Lung (tissue), 17 donors: ENCODE measurements at places on chromosomes 6 and 20. TPM values are rescaled to one million over a fixed set of nuclear protein-coding genes. Genes with fewer than 3 reads are reported as not detected.

DNA sequence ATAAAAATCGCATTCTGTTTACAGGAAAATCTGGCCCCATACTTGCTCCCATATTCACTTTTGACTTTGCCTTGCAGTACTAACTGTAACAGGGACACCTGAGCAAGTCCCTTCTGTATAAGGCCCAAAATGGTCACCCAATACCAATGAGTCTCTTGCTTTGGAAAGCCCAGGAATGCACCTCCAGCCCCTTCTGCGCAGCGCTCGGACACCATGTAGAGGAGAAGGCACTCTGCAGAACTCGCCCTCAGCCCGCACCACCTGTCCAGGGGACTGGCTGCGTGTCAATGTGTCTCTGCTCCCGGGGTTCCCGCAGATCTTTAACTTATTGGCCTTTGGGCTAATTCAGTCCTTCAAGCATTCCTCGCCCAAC is 746 bp upstream of the PRND start:
- H3K27me3 ChIP-seq: no peaks in the 10 kb centered on the region
- H3K36me3 ChIP-seq: no peaks in the 10 kb centered on the region
- peaks cover 12% of the 10 kb centered on the region for H3K4me1 ChIP-seq
- DNase-seq: no peak
- no peak overlapping the region for H3K4me3 ChIP-seq

- no peak overlapping the region for H3K4me3 ChIP-seq
- no peaks in the 10 kb centered on the region for H3K36me3 ChIP-seq
- no peak overlapping the region for H3K27ac ChIP-seq
- H3K27me3 ChIP-seq: no peaks in the 10 kb centered on the region
- H3K4me1 ChIP-seq: peaks cover 4% of the 10 kb centered on the region
These were observed 20.1 kb upstream of the EMILIN3 start for GRCh38 chr20:41386502-41387427.

DNA sequence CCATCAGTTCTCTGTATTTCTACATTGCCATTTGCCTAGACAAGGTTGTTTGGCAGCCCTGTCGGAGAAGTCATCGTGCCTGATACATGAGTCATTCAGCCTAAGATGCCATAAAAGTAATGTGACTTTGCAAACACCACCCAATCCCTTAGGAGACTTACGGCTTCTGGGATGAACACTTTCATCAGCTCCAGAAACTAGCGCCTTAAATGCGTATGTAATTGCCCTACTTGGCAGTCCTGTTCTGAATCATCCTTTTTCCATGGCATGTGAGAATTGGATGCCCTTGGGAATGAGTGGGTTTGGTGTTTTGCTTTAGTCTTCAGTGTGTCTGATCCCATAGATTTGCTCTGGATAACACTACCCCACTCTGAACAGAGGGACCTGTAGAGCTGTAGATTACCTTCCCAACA is 158.5 kb downstream of the SASH1 start:
- no peak for DNase-seq
- H3K27me3 ChIP-seq: no peaks in the 10 kb centered on the region
- H3K4me1 ChIP-seq: peaks cover 9% of the 10 kb centered on the region
- H3K27ac ChIP-seq: no peak overlapping the region

GRCh38 chr6:107173779-107174178 is 58.5 kb upstream of the BEND3 start:
- no peaks in the 10 kb centered on the region for H3K36me3 ChIP-seq
- no peak overlapping the region for H3K27ac ChIP-seq
- H3K4me1 ChIP-seq: no peaks in the 10 kb centered on the region
- no peak for DNase-seq

DNA sequence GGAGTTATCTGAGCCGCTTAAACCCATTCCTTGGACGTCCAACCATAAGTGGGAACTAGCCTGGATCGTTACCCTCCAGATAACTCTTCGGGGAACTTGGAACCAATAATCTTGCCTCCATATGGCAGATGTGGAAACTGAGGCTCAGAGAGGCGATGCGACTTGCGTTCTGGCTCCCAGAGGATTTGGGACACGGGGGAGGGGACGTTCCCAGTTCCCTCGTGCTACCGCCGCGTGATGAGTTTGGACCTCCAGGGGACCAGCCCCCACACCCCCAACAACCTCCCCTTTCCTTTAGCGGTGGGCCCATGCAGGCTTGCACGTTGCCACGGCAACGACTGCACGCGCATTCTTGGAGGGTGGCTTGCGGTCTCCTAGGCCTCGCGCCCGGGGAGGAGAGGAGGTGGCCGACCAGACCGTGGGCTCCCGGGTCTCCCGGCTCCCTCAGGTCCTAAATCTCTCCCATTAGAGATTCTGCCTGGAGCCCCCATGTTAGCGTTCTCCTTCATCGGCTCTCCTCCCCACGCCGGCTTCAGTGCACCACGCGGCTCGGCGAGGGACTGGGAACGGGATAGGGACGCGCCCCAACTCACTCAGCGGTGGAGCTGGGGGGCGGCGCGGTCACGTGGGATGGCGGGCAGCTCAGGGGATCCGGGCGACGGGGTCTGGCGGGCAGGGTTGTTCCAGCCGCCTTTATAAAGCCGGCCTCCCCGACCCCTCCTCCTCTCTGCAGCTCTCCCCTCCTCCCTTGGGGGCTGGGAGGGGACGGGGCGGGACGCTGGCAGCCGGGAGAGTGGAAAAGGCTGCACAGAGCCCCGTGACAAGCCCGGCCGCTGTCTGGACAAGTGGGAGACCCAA is at the start of gene PLTP:
TSS of gene PLTP (minus strand) at position 670 of the 858 bp plus-strand sequence. CDS start 703 bp downstream, outside the sequence.
- no peaks in the 10 kb centered on the region for H3K4me1 ChIP-seq
- DNase-seq: peak; percentile 89
- H3K27me3 ChIP-seq: no peaks in the 10 kb centered on the region
- peak within 1 kb of the TSS; percentile 40 for H3K4me3 ChIP-seq

DNA sequence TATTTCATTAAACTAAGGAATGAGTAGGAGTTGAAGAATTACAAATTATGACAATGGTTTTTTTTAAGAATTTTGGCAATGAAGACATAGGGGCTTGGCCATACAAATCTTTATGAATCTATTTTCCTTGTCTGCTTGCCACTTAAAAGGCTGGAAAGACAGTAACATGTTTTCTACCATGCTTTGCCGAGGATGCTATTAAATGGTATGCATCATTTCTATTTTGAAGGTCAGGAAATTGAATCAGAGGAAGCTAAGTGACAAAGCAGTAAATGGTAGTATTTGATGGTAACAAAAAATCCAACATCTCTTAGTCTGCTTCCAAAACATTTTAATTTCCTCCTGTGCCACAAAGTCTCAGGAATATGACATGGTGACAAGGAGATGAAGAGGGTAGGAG is 287.2 kb downstream of the RFPL4B start:
- H3K36me3 ChIP-seq: no peaks in the 10 kb centered on the region
- no peak for DNase-seq
- no peak overlapping the region for H3K4me3 ChIP-seq
- H3K27me3 ChIP-seq: no peaks in the 10 kb centered on the region

GRCh38 chr6:110201151-110201884 is 21.1 kb downstream of the CDC40 start:
- H3K27me3 ChIP-seq: no peaks in the 10 kb centered on the region
- H3K36me3 ChIP-seq: no peaks in the 10 kb centered on the region
- H3K4me1 ChIP-seq: no peaks in the 10 kb centered on the region
- H3K27ac ChIP-seq: no peak overlapping the region

GRCh38 chr20:13708234-13708633 is 69.5 kb upstream of the TASP1 start:
- no peak overlapping the region for H3K4me3 ChIP-seq
- no peaks in the 10 kb centered on the region for H3K4me1 ChIP-seq
- no peaks in the 10 kb centered on the region for H3K27me3 ChIP-seq
- DNase-seq: no peak

- H3K36me3 ChIP-seq: no peaks in the 10 kb centered on the region
- H3K4me1 ChIP-seq: peaks cover 12% of the 10 kb centered on the region
- no peaks in the 10 kb centered on the region for H3K27me3 ChIP-seq
- no peak overlapping the region for H3K4me3 ChIP-seq
These were observed 72.2 kb downstream of the UST start for GRCh38 chr6:148818939-148819575.

DNA sequence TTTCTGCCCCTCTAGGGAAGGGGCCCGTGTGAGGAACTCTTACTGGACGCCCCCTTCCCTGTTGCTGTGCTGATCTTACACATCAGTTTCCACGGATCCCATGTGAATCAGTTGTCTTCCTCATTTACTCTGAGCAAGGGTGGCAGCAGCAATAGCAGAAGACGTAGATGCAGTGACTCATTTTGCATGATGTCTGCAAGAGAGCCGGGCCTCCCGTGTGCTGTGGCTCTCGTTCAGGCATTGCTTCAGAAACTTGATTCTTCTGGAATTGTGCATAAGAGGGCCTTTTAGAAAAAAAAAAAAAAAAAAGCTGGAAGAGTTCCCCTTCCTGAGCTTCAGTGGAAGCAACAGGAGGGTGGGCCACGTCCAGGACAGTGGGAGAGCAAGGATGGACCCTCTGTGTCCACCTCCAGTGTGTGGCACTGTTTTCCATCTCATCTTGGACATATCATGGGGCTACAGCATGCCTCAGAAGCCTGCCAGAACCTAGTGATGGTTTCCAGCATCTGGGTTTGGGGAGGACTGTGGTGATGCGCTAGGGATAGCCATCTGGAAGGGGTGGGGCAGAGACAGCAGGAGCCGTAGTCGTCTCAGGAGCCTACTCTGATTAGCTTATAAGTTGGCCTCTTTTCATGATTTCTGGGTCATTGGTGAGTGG is 62.1 kb downstream of the FOXO3 start:
- peak overlapping the region; percentile 21 for H3K27ac ChIP-seq
- H3K4me1 ChIP-seq: peaks cover 11% of the 10 kb centered on the region
- no peak overlapping the region for H3K4me3 ChIP-seq
- no peak for DNase-seq

- no peaks in the 10 kb centered on the region for H3K27me3 ChIP-seq
- H3K4me1 ChIP-seq: peaks cover 4% of the 10 kb centered on the region
- no peak overlapping the region for H3K4me3 ChIP-seq
- no peak overlapping the region for H3K27ac ChIP-seq
These were observed 103.7 kb downstream of the TOX2 start for GRCh38 chr20:44018259-44018941.

DNA sequence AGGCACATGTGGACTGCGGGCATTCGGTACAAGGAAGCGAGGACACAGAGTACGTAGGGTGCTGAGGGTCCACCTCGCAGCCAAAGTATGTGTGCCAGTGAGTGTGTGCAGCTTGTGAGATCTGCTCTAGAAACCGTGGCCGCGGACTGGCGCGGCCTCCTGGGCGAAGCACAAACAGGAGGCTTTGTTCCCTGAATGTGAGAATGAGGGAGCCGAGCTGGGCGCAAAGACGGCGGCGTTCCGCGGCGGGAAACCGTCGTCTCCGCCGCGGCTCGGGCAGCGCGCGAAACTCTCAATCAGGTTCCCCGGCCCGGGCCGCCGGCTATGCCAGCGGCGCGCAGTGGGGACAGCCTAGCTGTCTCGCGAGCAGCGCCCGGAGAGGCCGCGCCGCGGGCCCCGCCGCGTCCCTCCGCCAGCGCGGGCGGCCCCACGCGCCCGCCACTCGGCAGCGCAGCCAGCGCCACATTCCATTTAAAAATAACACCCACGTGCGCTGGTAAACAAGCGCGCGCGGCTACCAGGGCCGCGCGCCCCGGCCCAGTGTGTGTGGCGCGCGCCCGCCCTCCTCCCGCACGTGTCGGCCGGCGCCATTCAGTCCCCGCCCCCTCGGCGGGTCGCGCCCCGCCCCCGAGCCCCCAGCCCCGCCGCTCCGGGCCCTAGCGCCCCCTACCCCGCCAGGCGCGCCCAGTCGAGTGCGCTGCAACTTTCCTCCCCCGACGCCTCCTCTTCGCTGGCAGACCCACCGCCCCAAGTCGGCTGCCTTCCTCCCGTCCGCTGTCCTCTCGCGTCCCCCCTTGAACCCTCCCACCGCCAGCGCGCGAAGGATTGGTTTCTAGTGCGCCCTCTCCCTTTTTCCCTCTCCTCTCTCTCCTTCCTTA is 3.0 kb upstream of the FOXO3 start:
- H3K4me1 ChIP-seq: peaks cover 9% of the 10 kb centered on the region
- H3K27me3 ChIP-seq: no peaks in the 10 kb centered on the region
- peak; percentile 75 for DNase-seq
- peak overlapping the region; percentile 61 for H3K4me3 ChIP-seq

DNA sequence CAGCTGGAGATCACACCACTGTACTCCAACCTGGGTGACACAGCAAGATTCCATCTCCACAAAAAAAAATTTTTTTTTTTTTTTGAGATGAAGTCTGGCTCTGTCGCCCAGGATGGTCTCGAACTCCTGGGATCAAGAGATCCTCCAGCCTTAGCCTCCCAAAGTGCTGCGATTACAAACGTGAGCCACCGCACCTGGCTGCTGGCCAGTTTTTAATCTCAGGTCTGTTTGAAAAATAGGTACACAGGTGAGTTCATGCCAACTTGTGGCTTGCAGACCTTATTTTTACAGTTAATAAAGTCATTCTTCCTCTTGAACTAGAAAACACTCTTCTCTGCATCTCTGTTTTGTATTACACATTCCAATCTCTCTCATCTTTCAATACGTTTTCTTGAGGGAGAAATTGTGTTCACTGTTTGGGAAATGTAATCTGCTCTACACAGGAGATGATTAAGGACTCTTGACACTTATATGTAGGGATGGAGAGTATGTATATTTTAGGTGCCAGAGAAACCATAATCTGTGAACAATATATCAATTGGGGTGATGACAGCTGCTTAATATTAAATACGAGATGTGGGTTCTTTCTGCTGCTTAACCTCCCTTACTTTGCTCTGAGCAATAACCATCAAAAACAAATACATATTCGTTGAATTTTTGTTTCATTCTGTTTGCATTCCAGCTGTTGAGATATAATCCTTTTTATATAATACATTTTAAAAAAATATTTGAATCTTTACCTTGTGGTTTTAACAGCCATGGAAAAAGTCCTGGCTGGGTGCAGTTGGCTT is 17.7 kb upstream of the RIPOR3 start:
- no peak for DNase-seq
- no peaks in the 10 kb centered on the region for H3K36me3 ChIP-seq
- no peaks in the 10 kb centered on the region for H3K27me3 ChIP-seq
- no peak overlapping the region for H3K4me3 ChIP-seq

DNA sequence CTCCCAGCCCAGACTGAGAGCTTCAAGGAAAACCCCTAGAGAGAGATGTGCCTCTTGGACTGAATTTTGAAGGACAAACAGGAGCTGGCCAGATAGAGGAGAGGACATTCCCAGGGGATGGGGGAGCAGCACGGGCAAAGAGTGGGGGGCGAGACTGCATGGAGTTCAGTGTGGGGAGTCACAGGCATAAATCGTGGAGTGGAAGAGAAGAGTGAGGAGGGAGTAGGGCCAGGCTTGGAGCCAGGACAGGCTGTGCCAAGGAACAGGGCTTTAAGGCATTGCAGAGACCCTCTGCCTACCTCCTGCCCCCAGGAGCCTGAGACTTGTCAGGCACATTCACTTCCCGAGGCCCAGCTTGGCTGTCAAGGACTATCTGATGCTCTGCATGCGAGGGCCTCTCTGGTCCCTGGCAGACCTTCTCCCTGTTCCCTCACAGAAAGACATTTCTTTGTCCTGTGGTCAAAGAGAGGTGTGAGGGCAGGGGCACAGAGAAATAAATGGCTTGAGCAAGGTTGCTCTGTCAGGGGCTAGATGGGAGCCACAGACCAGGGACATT is 5.2 kb upstream of the SLC22A7 start:
- no peaks in the 10 kb centered on the region for H3K27me3 ChIP-seq
- H3K27ac ChIP-seq: no peak overlapping the region
- H3K36me3 ChIP-seq: no peaks in the 10 kb centered on the region
- no peak for DNase-seq
- no peak overlapping the region for H3K4me3 ChIP-seq

- H3K27ac ChIP-seq: no peak overlapping the region
- peaks cover 7% of the 10 kb centered on the region for H3K4me1 ChIP-seq
- peaks cover 37% of the 10 kb centered on the region for H3K36me3 ChIP-seq
These were observed 14.4 kb downstream of the CCDC167 start for GRCh38 chr6:37485291-37485702.

OPN5 gene
- total RNA-seq: 0.12 TPM

TBXT gene
- not detected for total RNA-seq

FNDC11 gene
- 2.6 TPM for total RNA-seq

RAET1G gene
- total RNA-seq: 1.4 TPM

LRRN4 gene
- total RNA-seq: 20.1 TPM

OR2H2 gene
- not detected for total RNA-seq

MYB gene
- 7.6 TPM for total RNA-seq

TPX2 gene
- total RNA-seq: 6.5 TPM

HECA gene
- total RNA-seq: 37.6 TPM
